HFF-Myc (cell line): ENCODE measurements at places on chromosomes 11 and 22.

- no peak for DNase-seq
These were observed 262.3 kb downstream of the CADM1 start for GRCh38 chr11:115241899-115242298.

GRCh38 chr11:2587132-2587930 is 112.5 kb downstream of the KCNQ1OT1 start:
- no peak for DNase-seq

DNA sequence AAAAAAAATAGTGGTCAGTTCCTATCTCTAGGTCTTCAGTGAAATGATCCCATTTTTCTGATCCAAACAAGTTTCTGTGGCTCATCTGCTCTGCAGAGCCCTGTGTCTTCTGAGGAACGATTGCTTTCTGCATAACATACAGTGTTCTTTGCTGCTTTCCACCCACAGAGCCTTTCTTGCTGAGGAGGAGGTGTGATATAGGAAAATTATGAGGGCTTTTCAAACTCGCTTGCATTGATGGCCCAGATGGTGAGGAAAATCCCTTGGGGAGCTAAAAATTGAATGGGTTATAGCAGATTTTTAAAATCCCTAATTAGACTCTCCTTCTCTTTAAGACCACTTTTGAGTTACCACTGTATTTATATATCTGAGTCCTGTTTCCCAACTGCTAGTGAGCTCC is 31.3 kb downstream of the JAM3 start:
- DNase-seq: no peak

- no peak for DNase-seq
These were observed 411.8 kb upstream of the CCDC179 start for GRCh38 chr11:23272095-23272494.

DNA sequence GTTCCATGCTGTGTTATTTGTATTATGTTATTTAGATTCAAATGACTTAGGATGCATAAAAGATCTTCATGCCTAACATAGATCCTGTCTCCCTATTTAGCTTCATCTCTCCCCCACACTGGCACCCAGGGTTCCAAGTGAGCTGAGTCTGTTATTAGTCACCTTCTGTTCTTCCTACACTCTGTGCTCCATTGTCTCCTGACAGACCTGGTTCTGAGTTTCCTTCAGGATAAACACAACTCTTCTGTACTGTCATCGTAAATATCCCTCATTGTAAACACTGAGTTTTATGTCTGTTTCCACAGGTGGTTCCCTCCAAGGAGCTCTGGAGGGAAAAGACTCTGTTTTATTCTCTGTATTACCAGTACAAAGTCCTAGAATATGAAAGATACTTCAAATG is 8.7 kb downstream of the MMP26 start:
- DNase-seq: no peak

GRCh38 chr11:77197626-77198320 is 69.7 kb downstream of the MYO7A start:
- DNase-seq: no peak

DNA sequence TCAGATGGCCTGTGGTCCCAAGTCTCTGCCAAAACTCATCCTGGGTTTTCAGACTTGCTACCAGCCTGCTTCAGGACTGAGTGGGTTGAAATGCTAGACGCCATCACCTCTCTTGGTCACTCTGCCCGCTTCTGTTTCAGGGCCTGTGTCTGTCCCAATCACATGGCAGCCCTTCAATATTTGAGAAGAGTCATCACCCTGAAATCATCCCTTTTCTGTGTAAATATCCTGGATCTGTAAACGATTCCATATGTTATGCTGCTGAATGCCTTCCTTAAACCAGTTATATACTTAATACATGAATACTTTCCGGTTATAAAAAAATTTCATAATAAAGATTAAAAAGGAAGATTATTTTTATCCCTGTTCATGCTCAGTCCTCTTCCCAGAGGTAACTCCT is 39.8 kb upstream of the TLCD5 start:
- no peak for DNase-seq

DNA sequence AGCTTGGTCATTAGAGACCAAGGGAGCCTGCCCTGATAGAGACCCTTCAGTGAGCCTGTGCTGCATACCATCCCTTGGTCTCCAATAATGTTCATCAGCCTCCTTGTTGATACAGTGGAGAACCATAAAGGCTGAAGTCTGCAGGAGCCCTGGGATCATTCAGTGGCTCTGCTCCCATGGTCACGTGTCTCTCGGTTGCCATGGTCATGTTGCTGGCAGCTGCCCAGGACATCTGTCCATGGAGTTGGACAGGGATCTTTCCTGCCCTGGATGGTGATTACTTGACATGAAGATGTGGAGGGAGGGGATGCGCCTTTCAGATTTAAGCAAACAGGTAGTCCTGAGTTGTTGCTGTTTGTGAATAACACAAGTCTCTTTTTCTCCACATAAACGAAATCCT is 38.2 kb downstream of the CYB5R2 start:
- no peak for DNase-seq

GRCh38 chr11:57547854-57548377 is 10.5 kb downstream of the SMTNL1 start:
- DNase-seq: no peak

DNA sequence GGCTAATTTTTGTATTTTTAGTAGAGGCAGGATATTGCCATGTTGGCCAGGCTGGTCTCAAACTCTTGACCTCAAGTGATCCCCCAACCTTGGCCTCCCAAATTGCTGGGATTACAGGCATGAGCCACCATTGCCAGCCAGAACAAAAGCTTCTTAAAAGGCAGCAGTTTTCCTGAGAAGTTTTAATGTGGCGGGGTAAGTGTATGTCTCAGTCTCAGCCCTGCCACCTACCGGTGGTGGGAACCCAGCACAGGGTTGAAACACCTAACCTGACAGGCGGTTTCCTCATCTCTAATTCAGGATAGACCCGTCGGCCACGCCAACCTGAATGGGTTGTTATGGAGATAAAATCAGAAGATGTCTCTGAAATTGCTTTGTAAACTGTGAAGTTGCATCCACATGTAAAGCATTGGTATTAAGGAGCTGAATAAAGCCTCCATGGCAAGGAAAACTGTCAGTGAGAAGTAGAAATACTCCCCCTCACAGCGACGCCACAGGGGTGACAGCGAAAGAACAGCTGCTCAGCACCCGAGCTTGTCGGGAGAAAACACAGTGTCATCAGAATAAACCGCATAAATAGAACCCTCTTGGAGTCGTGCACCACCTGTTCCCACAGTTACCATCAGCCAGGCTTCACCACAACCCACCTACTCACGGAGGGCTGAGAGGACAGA is 165.9 kb upstream of the NCAM1 start:
- DNase-seq: no peak

DNA sequence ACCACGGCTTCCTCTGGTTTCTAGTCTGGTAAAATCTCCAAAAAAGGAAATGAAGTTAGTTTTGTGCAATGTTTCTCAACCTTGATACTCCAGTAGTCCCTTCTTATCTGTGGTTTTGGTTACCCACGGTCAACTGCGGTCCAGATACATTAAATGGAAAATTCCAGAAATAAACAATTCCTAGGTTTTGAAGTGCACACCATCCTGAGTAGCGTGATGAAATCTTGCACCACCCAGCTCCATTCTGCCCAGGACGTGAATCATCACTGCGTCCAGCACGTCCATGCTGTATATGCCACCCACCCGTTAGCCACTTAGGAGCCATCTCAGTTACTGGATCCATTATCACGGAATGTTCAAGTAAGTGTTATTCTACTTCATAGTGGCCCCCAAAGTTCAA is 117.0 kb downstream of the FBXO7 start:
- DNase-seq: no peak

- no peak for DNase-seq
These were observed 56.4 kb downstream of the UBASH3B start for GRCh38 chr11:122711831-122712381.

DNA sequence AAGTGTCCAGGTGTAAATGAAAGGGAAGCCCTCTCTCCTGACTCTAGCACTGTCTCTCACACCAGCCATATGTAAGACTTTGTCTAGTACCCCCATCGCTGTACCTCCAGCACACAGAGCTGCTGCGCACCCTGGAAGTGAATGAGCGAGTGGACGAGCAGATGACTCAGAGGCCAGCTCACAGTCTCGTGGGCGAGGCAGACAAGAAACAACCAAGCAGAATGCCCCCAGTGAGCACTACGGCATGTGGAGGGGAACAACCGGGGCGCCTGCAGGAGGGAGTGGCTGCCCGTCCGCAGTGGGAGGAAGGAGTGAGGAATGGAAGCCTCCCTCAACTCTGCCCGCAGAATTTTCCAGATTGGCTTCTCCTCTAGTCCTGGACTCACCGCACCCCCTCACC is 46.4 kb downstream of the MCM5 start:
- DNase-seq: peak; percentile 47

- no peak for DNase-seq
These were observed 78.3 kb downstream of the TECTA start for GRCh38 chr11:121179306-121179705.

- DNase-seq: no peak
These were observed 71.8 kb upstream of the PAX6 start for GRCh38 chr11:31882951-31883392.

- DNase-seq: no peak
These were observed 62.0 kb upstream of the YPEL1 start for GRCh38 chr22:21797444-21798221.

DNA sequence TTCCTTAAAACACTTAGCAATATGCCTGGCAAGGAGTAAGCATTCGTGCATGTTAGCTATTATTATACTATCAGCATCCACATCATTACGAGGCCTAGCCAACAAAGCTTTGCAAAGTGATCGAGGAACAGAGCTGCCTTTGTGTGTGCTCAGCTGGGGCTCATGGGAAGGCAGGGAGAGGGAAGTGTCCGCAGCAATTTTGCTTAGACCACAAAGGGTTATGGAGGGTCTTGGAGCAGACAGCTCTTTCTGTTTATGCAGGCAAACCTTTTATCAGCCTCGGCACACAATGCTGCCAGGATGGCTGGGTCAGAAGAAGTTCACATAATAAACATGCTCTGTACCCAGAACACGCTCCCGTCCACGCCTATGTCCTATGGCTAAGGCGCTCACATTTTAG is 10.9 kb upstream of the DKK3 start:
- no peak for DNase-seq

- no peak for DNase-seq
These were observed 57.6 kb upstream of the NECTIN1 start for GRCh38 chr11:119786431-119787073.

DNA sequence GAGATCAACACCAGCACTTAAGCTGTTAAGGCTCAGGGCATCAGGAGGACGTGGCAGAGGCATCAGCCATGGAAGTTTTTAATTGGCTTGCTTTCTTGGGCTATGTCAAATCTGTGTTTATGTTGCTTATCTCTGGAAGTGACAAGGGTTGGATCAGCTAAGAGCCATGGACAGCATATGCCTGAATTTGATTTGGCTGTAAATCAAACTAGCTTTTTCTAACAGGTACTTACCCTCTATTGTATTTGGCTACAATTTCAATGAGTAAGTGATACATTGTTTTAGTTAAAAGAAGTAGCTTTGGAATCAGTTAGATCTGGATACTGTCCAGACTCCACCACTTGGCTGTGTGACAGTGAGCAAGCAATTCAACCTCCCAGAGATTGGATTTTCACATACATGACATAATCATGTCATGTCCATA is 936.6 kb downstream of the OPCML start:
- no peak for DNase-seq

GRCh38 chr11:57647372-57647771 is 2.3 kb downstream of the YPEL4 start:
- no peak for DNase-seq

DNA sequence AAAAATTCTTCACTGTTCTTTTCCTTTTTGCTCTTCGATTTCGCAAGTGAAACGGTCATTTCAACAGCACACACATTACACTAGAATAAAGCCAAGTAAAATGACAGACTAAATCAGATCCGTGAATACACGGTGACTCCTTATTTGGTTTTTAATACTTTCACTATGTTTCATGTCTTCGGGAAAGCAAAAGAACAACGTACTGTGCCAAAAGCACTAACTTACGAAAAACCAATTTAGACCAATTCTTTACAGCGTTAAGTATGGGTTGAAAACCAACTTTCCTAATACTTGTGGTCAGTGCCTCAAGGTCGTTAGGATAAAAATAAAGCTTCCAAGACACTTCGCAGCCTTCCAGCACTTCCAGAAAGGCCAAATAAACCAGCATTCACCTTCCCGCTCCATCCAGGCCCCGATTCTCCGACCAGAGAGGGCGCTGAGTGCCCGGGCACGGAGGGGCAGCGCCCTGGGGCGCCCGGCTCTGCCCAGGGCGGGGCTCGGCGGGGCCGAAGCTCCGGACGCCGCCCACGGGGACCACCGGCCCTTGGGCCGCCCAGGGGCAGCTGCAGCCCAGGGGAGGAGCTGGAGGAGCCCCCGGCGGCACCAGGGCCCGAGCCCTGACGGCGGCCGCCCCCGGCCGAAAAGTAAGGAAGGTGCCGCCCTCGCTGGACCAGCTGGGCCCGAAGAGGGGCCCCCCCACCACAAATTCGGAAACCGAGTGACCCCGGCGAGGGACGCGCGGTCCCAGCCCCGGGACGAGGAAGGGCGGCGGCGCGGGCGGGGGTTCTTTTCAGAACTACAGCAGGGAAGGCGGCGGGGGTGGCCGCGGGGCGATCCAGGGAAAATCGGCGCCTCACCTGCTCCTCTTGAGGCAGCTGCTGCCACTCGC is 499 bp downstream of the ATL3 start:
- no peak for DNase-seq
